ENCODE measurements at places on chromosomes 12 and 14.

- no peak for DNase-seq
Observed at GRCh38 chr14:59788176-59788575, 82.4 kb downstream of the RTN1 start.

DNA sequence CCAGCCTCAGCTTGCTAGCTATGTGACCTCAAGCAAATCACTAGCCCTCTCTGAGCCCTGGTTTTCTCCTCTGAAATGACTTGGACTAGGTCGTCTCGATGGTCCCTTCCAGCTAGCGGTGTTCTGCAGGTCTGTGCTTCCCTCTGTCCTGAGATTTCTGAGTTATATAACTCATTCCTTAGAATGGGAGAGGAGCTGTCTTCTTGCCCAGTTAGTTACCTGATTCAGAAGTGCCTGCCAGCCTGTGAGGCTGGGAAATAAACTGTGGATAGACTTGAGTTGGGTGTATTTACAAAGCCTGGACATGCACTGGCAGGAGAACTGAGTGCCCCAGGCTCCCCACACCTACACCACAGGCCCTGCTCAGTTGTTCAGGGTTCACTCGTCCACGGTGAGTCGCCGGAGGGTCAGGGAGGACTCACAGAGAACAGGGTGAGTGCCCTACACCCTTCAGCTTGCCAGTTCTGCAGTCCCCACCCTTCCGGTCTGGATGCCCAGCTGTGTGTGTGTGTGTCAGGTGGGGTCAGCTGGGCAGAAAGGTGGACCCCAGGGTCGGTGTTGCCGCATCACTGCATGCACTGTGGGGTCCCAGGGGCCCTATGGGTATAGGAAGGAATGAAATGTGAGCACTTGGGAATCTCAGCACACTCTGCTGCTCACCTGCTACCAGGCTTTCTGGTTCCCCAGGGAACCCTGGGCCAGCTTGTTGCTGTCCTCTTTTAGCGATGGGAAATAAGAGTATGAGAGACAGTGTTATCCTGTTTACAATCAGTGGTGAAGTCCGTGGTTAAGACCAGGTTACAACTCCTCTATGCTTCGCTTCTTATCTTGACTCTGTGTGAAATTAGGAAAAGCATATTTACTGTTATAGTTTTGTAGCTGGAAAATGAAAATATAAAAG lies 348.2 kb downstream of the DPF3 start:
- no peak for DNase-seq

DNA sequence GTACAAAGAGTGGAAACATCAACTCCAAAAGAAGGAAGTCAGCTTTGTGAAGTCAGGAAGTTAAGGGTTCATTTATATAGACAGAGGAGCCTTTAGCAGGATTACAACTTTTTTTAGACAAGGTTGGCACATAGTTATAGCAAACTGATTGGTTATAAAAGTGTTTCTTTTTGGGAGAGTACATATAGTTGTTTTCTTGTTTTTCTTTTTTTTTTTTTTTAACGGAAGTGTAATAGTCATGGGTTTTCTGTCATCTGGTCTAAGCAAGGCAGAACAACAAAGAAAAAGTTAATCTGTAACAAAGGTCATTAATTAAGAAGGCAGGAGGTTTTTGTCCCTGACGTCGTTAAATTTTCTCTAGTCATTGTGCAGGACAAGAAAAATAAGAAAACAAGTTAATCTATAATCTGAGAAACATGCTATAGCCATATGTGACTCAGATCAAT lies 13.0 kb upstream of the MFAP5 start:
- DNase-seq = no peak

DNA sequence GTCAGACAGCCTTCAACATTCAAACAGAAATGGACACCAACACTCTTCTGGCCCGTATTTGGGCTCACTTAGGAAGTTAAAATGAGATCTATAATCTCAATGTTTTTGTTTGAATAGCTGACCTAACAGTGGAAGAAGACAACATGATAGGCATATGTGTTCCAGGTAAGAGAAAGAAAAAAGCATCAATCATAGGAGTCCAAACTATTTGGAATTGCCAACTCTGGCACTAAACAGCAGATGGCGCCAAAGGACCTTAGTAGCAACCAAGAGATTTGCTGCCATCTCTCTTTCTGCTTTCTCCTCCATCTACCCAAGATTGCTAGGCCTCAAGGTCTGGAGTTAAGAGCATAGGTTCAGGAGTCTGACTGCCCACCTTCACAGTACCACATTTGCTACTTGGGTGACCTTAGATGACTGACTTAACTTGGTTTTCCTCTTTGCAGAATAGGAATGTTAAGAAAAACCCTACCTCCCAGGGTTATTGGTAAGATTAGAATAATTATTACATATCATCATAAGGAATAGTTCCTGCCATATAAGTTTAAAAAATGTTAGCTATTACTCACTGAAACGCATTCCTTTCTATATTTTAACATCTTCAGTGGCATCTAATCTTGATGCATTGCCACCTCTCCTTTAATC lies 30.2 kb downstream of the PEX5 start:
- peak; percentile 73 for DNase-seq

DNA sequence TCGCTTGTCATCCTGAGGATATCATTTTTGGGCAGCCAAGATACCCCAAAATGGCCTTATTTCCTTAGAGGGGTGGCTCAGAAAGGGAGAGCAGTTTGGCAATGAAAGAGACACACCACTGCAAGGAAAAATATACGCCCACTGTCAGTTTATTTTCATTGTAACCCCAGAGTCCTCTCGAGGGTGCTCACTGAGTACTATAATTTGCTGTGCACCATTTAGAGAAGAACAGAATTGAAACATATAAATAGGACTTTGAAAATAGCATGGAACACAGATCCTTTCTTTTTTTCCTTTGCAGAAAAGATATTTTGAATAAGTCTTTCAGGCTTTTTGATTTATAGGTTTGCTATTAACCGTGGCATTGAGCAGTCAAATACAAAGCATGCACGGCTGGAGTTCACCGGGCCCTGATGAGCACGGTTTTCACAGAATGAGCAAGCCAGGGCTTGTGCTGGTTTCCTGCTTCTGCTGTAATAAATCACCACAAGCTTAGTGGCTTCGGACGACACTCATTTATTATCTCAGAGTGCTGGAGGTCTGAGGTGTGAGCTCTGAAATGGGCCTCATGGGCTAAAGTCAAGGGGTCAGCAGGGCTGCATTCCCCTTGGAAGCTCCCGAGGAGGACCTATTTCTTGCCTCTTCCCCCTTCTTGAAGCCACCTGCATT lies 152.3 kb downstream of the ZNF664 start:
- DNase-seq = no peak

GRCh38 chr12:2412305-2412643 lies 359.5 kb downstream of the CACNA1C start:
- no peak for DNase-seq

DNA sequence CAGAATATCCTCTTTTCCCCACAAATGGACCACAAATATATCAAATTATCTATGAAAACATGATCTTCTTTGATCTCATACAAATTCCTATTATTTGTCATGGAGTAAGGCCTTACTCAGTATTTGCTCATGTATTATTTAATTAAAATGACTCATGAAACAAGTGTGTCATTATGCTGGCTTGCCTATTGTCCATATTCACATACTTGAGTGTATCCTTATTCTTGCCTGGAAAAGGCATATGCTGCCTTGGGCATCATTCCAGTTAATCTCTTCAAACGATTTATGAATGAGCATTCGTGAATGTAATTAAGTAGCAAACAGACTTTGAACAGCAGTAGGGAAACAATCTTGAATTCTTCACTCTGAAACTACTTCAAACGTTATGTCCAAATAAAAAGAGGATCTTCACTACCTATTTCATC lies 22.6 kb upstream of the SNRPF start:
- no peak for DNase-seq

DNA sequence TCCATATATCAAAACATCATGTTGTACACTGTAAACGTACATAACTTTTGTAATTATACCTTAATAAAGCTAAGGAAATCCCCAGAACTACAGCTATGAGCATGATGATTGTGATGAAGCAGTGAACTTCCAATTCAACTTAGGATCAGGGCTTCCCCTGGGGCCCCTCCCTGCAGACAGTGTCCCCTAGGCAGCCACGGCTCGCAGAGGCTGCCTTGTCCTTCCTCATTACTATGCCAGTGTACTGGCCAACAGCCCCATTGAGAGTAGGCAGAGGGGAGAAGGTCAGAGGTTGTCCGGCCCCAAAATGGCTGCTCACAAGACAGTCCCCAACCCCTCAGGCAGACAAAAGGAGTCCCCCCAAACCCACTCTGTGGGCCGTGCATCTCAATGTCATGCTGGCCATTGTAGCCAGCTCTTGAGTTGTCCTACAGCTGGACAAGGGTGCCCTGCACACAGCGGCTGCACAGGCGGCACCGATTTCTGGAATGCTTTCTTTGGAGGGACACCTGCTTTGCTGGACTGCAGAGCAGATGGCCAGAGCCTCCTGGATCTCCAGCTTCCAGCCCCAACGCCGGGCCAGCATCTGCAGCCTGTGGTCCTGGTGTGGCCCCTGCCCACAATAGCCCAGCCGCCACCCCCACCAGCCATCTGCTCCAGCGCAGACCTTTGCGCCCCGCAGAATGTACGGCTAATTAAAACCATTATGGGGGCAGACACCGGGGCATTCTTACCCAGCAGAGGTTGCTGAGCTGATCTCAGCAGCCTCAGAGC lies 46.1 kb downstream of the NIN start:
- no peak for DNase-seq

DNA sequence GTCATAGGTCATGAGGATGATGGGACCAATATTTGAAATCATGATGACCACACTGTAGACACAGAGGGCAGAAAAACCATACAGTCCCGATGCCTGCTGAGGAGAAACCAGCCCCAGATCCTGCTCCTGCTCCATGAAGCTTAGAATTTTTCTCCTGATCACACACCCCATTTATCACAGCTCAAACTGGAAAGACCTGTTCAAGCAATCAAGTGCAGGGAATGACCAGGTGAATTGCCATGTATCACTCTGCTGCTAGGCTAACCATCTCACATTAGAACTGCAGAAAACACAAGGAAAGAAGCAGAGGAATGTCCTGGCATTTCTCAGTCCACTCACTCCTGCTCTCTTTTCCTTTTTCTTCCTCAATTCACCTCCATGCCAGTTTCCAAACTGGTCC lies 18.1 kb downstream of the MANSC1 start:
- no peak for DNase-seq

- no peak for DNase-seq
Observed at GRCh38 chr12:117580718-117581062, 219.3 kb upstream of the NOS1 start.

DNA sequence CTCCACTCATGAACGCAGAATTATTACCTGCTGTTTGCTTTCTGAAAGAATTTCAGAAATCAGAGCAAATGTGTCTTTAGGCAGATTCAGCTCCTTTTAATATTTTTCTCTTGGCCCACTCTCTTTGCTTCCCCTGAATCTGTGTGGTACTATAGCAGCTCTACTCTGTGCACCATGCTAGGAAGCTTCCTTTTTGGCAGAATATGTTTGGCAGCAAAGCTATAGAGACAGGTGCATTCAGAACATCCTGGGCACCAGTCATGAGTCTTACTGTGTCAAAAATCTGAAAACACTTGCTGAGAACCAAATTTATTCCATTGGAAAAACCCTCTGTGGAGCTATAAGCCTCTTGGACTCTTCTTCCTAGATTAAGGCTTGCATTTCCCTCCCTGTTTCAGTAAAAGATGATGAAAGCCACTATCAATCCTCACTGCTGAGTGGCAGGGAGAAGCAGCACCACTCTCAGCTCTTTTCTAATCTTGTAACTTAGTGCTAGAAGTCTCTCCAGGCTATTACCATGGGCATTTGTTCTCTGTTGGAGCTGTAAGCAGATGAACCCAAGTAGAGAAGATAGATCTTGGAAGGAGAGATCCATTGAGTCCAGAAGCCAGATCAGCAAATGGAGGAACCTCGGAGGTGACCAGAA lies 18.2 kb downstream of the CIPC start:
- no peak for DNase-seq

DNA sequence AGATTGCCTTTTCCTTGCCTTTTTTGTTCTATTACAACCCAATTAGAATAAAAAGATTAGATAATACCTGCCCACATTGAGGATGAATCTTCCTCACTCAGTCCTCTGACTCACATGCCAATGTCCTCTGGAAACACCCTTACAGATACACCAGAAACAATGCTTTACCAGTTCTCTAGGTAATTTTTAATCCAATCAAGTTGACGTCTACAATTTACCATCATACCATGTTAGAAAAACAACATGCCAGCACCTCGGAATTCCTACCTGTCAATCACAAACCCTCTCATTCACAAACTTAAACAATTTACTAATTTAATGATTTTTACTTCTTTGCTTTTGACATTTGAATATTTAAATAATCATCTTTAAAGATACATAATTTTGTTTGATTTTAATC lies 953.8 kb downstream of the TRHDE start:
- no peak for DNase-seq

DNA sequence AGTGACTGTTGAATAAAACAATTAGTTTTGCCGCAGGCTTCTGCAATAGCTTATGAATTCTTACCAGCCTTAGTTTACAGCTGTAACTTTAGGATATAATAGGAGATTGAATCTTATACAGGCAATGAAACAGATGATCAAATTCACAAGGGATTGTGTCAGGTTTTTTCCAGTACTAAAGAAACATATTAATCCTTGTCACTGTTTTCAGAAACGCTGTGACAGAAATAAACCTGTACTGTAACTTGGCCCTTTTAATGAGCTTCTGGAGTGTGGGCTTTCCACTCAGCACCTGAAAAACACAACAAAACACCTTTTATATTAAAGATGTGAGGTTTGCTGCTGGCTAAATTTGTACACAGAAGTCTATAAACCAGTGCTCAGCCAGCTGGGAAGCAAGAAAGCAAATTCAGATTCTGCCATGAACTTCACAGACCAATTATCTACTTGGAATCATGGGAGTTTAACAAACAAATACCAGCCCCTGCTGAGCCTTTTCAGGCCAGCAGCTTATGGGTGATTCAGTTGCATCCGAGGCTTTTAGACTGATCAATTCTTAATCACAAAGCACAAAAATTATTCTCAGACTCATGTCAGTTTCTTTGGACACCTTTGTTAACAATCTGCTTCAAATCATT lies 109.5 kb downstream of the FOXG1 start:
- no peak for DNase-seq

- DNase-seq = no peak
Observed at GRCh38 chr14:30214461-30215090, 286.9 kb upstream of the PRKD1 start.

DNA sequence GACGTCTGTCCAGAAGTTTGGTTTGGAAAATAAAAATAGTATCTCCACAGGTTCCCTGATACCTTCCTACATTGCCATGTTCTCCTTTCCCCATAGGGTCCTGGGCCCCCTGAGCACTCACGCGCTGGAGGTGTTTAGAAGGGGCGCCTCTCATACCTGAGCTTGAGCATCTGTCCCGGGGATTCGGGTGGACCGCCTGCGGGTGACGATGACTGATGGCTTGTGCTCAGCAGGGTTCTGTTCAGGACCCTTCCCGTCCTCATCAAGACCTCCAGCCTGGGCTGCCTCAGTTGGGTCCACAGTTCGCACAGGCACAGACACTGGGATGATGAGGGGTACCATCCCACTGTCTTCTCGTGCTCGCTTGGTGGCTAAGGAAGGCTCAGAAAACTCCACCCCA lies 22.7 kb upstream of the PNMA1 start:
- no peak for DNase-seq

GRCh38 chr12:65536876-65537681 lies 258.6 kb downstream of the MSRB3 start:
- no peak for DNase-seq

GRCh38 chr14:104372390-104373054 lies 207.0 kb upstream of the C14orf180 start:
- no peak for DNase-seq

GRCh38 chr12:68806488-68807237 lies 1.3 kb upstream of the MDM2 start:
- DNase-seq = no peak
